ENCODE measurements at places on chromosomes 1 and 21. TPM values are rescaled to one million over a fixed set of nuclear protein-coding genes. Genes with fewer than 3 reads are reported as not detected.

GRCh38 chr1:165355977-165356811 is at the start of gene LMX1A:
Gene LMX1A, minus strand, starts transcription at chr1:165356715. Its CDS starts 1,156 bp downstream, at chr1:165355559.
- peaks cover 81% of the 10 kb centered on the region for H3K27me3 ChIP-seq
- no peak within 1 kb of the TSS for H3K4me3 ChIP-seq
- no peak within 1 kb of the TSS for H3K27ac ChIP-seq

The NBPF20 gene
- total RNA-seq, result 1.4 TPM

DNA sequence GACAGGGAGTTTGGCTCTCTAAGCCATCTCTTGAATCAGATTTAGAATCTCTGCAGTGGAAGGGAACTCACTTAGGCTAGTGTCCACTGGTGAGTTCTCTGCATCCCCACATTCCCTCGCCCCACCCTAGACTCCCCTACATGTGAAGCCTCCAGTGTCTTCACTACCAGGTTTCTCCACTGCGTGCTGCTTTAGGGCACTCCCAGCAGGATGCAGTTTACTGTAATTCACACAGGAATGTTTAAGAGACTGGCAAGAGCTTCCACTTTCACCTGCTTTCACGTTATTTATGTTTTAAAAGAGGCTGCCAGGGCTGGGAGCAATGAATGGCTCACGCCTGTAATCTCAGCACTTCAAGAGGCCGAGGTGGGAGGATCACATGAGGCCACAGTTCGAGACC is 60.2 kb downstream of the KAZN start:
- DNase-seq, result no peak
- H3K27me3 ChIP-seq, result no peaks in the 10 kb centered on the region
- H3K4me3 ChIP-seq, result no peak overlapping the region
- no peak overlapping the region for H3K27ac ChIP-seq
- H3K4me1 ChIP-seq, result no peaks in the 10 kb centered on the region

The IL12RB2 gene
- total RNA-seq, result 14.5 TPM

DNA sequence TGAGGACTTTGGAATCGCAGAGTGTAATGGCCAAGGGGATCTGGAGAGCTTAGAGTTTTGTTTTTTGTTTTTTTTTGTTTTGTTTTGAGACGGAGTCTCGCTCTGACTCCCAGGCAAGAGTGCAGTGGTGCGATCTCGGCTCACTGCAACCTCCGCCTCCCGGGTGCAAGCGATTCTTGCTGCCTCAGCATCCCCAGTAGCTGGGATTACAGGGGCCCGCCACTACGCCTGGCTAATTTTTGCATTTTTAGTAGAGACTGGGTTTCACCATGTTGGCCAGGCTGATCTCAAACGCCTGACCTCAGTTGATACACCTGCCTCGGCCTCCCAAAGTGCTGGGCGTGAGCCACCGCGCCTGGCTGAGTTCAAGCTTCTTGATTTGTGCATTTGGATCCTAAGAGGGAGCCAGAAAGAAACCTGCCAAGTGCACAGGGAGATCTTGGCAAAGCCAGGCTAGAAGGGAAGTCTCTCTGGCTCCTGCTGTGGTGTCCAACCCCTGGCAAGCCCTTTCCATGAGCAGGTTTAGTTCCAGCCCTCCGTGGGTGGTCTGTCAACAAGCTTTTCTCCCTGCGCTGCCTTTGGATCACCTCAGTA is 852 bp downstream of the FAAH start:
- H3K36me3 ChIP-seq, result peaks cover 12% of the 10 kb centered on the region
- no peak for DNase-seq
- H3K4me1 ChIP-seq, result peaks cover 8% of the 10 kb centered on the region
- H3K27me3 ChIP-seq, result peaks cover 27% of the 10 kb centered on the region

The LCE1A gene
- total RNA-seq, result not detected

The KRTAP21-2 gene
- total RNA-seq, result not detected

GRCh38 chr1:206824331-206824730 is 41.1 kb upstream of the IL20 start:
- no peak overlapping the region for H3K27ac ChIP-seq
- DNase-seq, result no peak
- H3K4me1 ChIP-seq, result peaks cover 26% of the 10 kb centered on the region
- H3K36me3 ChIP-seq, result no peaks in the 10 kb centered on the region

DNA sequence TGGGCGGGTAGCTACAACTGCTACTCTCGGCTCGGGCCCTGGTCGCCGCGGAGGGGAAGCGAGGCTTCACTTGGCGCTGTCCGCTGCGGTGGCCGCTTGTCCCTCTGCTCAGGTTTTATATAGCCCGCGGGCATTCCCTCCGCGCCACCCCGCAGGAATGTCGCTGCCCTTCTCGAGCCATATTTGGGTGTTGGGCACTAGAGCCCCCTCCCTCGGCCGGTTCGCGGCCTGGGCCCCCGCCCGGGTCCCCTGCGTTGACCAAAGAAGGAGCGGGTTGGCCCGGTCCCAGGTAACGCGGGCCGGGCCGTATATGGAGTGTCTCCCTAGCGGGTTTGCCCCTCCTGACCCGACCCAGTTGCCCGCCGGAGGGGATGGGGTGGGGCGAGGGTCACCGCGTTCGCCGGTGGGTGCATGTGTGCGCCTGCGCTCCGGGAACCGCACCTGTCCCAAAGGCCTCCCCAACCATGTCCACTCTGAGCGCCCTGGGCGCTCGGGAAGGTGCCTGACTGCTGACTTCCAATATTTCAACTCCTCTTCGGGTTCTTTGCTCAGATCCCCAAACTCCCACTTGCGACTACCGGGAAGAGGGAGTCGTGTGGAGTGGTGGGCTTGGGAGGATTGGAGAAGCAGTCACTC is at the start of gene ACTA1:
ACTA1 (minus strand) TSS at position 90 of the 636 bp plus-strand sequence. CDS start 979 bp downstream, outside the sequence.
- peaks cover 12% of the 10 kb centered on the region for H3K4me1 ChIP-seq
- no peak within 1 kb of the TSS for H3K27ac ChIP-seq
- H3K27me3 ChIP-seq, result peaks cover 72% of the 10 kb centered on the region
- H3K4me3 ChIP-seq, result no peak within 1 kb of the TSS

The RXFP4 gene
- total RNA-seq, result 0.26 TPM

The LRRC8D gene
- total RNA-seq, result 25.1 TPM

DNA sequence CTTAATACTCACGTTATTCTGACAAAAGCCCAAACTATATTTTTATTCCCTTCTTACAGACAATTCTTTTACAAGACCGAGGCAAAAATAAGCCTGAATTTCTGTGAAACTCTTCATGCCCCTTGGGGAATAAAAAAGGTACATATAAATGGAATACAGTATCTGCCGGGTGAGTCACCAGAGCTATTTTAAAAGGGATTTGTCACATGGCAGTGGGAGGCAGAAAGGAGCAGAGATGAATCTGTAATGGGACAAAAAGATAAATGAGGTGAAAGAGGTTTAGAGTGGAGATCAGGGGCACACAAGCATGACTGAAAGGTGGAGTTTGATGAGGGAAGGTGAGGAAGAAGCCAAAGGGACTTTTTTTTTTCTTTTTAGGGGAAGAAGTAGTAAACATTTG is 8.8 kb downstream of the XCL1 start:
- H3K4me1 ChIP-seq, result peaks cover 8% of the 10 kb centered on the region
- peaks cover 27% of the 10 kb centered on the region for H3K36me3 ChIP-seq
- no peaks in the 10 kb centered on the region for H3K27me3 ChIP-seq
- DNase-seq, result no peak

The MYBPH gene
- not detected for total RNA-seq

GRCh38 chr1:224931605-224932004 is 2.1 kb downstream of the DNAH14 start:
- no peaks in the 10 kb centered on the region for H3K4me1 ChIP-seq
- peaks cover 36% of the 10 kb centered on the region for H3K27me3 ChIP-seq

The FCER1G gene
- 18.9 TPM for total RNA-seq

DNA sequence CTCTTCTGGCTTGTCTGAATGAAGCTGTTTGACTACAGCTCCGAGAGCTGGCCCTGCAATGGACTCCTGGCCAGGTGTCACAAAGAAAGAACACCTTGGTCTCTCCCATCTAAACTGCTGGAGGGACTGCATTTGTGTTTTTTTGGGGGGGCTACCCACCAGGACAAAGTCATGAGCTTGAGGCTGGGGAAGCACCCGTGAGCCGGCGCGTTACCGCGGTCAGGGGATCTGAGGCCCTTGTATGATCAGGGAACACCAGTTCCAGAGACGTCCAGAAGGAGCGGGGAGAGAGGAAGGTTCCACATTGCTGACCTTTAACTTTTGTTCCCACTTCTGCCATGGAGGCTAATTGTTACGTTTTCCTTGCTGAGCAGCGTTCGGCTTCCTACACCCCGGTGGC is 84.5 kb upstream of the C1orf174 start:
- DNase-seq, result no peak
- H3K27ac ChIP-seq, result no peak overlapping the region
- H3K27me3 ChIP-seq, result peaks cover 7% of the 10 kb centered on the region
- no peaks in the 10 kb centered on the region for H3K36me3 ChIP-seq

DNA sequence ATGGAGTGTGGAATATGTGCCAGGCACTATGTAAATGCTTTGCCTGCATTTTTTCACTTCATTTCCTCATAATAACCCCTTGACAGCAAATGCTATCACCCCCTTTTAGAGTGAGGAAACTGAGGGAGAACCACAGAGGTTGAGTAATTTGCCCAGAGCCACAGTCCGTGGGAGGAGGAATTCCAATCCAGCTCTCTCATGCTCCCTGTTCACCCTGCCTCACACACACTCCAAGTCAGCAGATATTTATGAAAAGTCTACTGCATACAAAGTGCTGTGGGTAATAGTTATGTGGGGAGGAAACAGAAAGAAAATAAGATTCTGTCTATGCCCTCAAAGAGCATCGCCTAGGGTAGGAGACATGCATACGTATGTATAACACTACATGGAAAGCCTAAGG is 30.9 kb upstream of the RBM15 start:
- DNase-seq, result no peak
- H3K36me3 ChIP-seq, result no peaks in the 10 kb centered on the region
- no peak overlapping the region for H3K27ac ChIP-seq
- no peaks in the 10 kb centered on the region for H3K27me3 ChIP-seq

DNA sequence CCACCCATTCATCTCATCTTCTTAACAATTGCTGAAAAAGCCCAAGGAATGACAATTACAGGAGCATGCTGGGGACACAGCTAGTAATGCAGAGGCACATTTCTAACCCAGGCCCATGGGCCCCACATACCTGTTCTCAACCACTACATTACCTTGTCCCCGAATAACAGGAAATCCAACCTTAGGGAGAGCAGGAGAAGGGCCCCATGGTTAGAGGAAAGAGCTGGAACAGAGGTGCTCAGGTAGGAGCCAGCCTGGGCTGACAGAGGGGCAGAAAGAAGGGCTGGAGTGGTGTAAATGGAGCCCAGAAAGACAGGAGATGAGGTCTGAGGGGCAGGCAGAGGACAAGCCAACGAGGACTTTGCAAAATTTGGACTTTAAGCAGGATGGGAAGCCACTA is 11.4 kb upstream of the S100A8 start:
- no peak overlapping the region for H3K27ac ChIP-seq
- DNase-seq, result no peak
- H3K4me1 ChIP-seq, result peaks cover 3% of the 10 kb centered on the region
- peaks cover 5% of the 10 kb centered on the region for H3K27me3 ChIP-seq
- H3K4me3 ChIP-seq, result no peak overlapping the region

- H3K4me3 ChIP-seq, result peak overlapping the region; percentile 95
- peaks cover 23% of the 10 kb centered on the region for H3K4me1 ChIP-seq
- no peaks in the 10 kb centered on the region for H3K27me3 ChIP-seq
- DNase-seq, result no peak
Measured at GRCh38 chr21:37562920-37563640, 196.5 kb downstream of the DYRK1A start.

GRCh38 chr1:165395478-165395877 is 39.0 kb upstream of the LMX1A start:
- peaks cover 19% of the 10 kb centered on the region for H3K4me1 ChIP-seq
- peaks cover 75% of the 10 kb centered on the region for H3K27me3 ChIP-seq
- DNase-seq, result no peak

The TMEM82 gene
- total RNA-seq, result not detected

GRCh38 chr21:26130249-26130881 is 40.2 kb downstream of the APP start:
- DNase-seq, result no peak
- H3K27me3 ChIP-seq, result no peaks in the 10 kb centered on the region
- H3K36me3 ChIP-seq, result peaks cover 2% of the 10 kb centered on the region
- H3K4me3 ChIP-seq, result no peak overlapping the region
- H3K4me1 ChIP-seq, result peaks cover 4% of the 10 kb centered on the region
- H3K27ac ChIP-seq, result no peak overlapping the region

- peaks cover 24% of the 10 kb centered on the region for H3K4me1 ChIP-seq
- H3K27ac ChIP-seq, result peak overlapping the region; percentile 10
- H3K36me3 ChIP-seq, result peaks cover 6% of the 10 kb centered on the region
- H3K27me3 ChIP-seq, result no peaks in the 10 kb centered on the region
Measured at GRCh38 chr1:183577897-183578465, 12.3 kb downstream of the NCF2 start.

The PAPPA2 gene
- not detected for total RNA-seq

The OPRD1 gene
- not detected for total RNA-seq

The ENAH gene
- not detected for total RNA-seq

GRCh38 chr1:22831729-22832413 is 121.2 kb downstream of the EPHB2 start:
- no peak for DNase-seq
- no peaks in the 10 kb centered on the region for H3K36me3 ChIP-seq
- peaks cover 5% of the 10 kb centered on the region for H3K27me3 ChIP-seq
- no peak overlapping the region for H3K4me3 ChIP-seq

GRCh38 chr1:83691953-83692500 is 306.9 kb downstream of the TTLL7 start:
- no peak overlapping the region for H3K27ac ChIP-seq
- H3K4me3 ChIP-seq, result no peak overlapping the region
- H3K4me1 ChIP-seq, result peaks cover 7% of the 10 kb centered on the region
- no peak for DNase-seq
- H3K36me3 ChIP-seq, result peaks cover 2% of the 10 kb centered on the region

The TMPRSS2 gene
- not detected for total RNA-seq

GRCh38 chr1:119251751-119252150 is 111.3 kb upstream of the WARS2 start:
- DNase-seq, result no peak
- no peak overlapping the region for H3K27ac ChIP-seq
- no peak overlapping the region for H3K4me3 ChIP-seq
- H3K4me1 ChIP-seq, result no peaks in the 10 kb centered on the region
- no peaks in the 10 kb centered on the region for H3K36me3 ChIP-seq

DNA sequence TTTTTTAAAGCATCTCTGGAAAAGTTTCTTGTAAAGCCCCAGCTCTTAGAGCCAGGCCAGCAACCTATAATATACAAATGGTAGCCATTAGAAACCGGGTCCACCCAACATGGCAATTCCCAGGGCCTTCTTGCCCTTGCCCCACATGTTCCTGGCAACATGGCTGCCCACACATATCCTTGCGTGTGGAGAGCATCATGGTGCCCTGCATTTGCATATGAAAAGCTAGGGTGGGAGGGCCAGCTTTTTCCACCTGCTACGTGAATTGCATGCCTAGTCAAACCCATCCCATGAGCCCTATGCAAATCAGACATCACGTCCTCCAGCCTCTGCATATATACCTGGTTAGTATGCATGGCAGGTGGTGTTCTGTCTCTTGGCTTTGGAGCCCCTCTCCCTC is 88.2 kb downstream of the RABGAP1L start:
- no peaks in the 10 kb centered on the region for H3K27me3 ChIP-seq
- H3K27ac ChIP-seq, result no peak overlapping the region
- DNase-seq, result no peak
- H3K4me1 ChIP-seq, result no peaks in the 10 kb centered on the region

DNA sequence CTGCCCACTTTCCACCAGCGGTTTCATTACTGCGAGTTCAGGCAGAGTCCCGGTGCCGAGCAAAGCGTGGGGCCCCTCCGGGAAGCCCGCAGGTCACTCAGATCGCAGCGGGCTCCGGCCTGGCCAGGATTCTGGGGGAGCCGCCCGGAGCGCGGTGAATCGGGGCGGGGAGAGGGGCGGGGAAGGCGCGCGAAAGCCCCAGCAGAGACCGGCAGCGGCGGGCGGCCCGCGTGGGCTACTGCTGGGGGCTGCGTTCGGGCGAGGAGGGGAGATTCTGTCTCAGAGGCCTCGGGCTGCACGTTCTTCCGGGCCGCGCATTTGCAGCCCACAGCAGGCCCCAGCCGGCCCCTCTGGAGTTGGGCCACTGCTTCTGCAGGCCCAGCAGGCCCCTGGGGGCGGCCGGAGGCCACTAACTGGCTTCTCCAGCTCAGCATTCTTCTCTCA is 64.7 kb downstream of the SCCPDH start:
- DNase-seq, result no peak
- H3K27me3 ChIP-seq, result peaks cover 9% of the 10 kb centered on the region
- H3K4me3 ChIP-seq, result peak overlapping the region; percentile 30
- no peaks in the 10 kb centered on the region for H3K36me3 ChIP-seq

The WNT2B gene
- 0.34 TPM for total RNA-seq

All from activated naive CD8-positive, alpha-beta T cell treated with anti-CD3 and anti-CD28 coated beads, Interleukin-2, amount 10 ng/mL, durations not matched to agents 7 days and 5 days (primary cell).